Stimulated activated CD8-positive, alpha-beta memory T cell treated with anti-CD3 and anti-CD28 coated beads, Interleukin-4, amount 100 ng/mL, for 4 hours (primary cell): ENCODE measurements at places on chromosomes 1 and 21.

DNA sequence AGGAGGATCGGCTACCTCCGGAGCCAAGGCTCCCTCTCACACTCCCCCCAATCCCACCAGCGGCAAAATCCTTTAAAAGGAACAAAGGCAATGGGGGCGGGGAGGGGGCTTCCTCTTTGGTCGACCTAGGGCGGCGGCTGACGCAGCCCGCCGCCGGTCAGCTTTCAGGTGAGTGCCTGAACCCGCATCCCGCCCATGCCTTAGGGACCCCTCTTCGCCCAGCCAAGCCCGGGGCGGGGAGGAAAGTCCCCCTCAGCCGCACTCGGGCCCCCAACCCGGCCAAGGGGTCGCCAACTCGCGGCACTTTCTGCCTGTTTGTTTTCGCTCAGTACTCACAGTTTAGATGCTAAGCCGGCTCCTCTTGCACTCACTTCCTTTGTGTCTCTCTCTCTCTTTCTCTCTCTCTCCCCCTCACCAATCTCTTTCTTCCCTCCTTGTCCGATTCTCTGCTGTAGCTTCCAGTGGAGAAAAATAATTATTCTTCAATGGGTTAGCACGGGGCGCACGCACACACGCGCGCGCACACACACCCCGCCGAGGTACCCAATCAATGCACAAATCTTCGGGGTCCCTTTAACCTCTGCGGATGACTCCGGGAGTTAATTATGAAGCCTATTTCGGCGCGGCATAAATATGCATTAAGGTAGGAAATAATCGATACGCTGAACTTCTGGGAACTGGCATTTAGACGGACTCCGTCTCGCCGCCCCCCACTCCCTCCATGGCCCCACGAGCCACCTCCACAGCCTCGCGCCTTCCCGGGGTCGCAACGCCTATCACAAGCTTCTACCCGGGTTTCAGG lies at the start of gene BLACAT1:
TSS of gene BLACAT1 (minus strand) at position 465 of the 802 bp plus-strand sequence.
- DNase-seq, result no peak

DNA sequence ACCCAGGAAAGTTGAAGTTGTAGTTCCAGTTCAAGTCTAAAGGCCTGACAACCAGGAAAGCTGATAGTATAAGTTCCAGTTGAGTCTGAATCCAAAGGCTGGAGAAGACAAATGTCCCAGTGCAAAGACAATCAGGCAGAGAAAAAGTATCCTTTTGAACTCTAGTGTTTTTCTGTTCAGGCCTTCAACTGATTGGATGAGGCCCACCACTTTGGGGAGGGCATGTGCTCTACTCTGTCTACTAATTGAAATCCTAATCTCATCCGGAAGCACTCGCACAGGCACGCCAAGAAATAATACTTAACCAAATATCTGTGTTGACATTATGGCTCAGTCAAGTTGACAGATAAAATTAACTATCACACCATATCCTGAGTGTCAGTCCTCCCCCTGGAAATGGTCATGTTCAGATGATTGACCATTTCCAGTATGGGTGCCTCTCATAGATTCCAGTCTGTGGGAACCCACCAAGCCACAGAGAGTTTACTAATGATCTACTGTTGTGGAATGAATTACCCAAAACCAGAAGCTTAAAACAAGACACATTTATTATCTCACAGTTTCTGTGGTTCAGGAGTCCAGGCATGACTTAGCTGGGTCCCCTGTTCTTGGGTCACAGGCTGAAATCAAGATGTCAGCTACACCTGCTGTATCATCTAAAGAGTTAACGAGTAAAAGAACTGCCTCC lies 296.3 kb upstream of the ZP4 start:
- no peak for DNase-seq

- DNase-seq, result peak; percentile 39
These were observed 19.4 kb upstream of the BSDC1 start for GRCh38 chr1:32413507-32414185.

DNA sequence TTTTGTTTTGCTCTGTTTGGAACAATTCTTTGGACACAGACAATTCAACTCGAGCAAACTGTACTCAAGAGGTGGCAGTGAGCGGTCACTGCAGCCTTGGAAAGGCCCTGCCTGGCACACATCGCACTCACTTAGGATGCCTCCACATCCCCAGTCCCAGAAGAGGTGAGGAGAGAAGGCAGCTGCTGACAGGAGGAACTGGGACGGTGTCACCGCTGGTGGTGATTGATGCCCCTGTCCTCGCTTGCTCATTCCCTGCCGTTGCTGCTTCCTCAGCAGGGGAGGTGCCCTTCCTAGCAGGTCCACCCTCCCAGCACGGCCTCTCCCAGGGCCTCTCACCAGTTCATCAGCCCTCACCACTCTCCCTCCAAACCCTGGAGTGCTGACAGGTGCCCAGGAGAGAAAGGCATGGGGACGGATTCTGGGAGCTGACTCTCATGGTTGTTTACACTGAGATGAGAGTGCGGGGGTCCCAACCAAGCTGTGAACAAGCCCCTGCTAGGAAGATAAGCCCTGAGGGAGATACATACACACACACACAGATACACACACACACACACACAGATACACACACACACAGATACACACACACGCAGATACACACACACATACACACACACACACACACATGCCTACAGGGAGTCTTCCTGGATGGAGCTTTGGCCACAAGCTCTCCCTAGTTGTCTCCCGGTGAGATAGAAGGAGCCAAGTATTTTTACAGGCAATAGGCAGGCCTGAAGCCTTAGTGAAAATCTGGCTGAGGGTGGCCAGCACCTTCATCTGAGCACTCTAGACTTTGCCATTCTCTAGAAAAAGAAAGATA lies 101.1 kb downstream of the CDC7 start:
- DNase-seq, result no peak
